ENCODE measurements at places on chromosomes 3 and 15.

- no peak for DNase-seq
These were observed 104.3 kb downstream of the CPN2 start for GRCh38 chr3:194246709-194247349.

DNA sequence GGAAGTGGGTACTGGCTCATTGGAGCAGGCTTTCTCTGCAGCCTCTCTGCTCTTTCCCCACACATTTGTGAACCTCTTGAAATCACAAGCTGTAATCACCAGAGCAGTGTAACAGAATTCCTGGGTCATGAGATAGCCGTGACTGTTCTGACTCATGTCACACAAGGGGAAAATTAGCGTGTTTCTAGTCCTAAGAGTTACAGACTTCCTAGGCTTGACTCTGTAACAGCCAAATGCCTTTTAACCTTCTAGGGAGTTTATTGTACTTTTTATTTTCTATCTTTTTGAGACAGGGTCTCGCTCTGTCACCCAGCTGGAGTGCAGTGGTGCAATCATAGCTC is 54.7 kb upstream of the TRAK1 start:
- DNase-seq = no peak

DNA sequence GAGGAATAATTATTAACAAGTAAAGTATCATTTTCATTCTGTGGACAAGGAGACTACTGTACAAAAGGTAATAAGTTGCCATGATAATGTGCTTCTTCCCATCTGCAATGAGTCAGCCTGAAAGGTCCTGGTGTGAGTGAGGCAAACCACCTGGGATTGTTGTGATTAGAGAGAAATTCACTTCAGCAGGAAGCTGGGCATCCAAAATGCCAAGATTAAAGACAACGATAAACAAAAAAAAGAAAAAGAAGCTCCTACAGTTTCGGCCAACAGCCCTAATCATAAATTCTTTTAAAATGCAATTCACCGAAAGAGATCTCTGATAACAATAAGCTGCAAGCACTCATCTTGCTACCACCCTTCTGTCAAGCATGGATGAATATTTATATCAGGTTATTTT is 507.8 kb downstream of the TUSC7 start:
- no peak for DNase-seq

DNA sequence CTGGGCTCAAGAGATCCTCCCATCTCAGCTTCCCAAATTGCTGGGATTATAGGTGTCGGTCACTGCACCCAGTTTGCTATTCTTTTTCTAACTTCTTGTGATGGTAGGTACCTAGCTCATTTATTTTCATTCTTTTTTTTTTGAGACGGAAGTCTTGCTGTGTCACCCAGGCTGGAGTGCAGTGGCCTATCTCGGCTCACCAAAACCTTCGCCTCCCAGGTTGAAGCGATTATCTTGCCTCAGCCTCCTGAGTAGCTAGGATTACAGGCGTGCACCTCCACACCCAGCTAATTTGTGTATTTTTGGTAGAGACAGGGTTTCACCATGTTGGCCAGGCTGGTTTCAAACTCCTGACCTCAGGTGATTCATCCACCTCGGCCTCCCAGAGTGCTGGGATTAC is 30.1 kb upstream of the RAD51 start:
- no peak for DNase-seq

DNA sequence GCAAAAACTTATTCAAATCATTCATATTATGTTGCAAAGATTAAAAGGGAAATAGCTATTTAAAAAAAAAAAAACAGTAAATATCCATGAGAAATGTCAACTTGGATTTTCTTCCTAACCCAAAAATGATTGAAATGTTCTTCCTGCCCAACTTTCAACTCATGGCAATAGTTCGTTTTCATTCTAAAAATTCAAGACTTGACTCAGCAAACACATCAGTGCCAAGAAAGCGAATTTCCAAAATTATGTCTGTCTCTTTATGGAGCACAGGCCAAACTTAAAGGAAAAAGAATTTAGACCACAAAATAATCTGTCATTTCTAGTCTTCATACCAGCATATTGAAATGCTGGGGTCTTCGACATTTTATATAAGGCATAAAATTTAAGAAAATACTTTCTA is 63.7 kb downstream of the MAGI1 start:
- DNase-seq = no peak

All from midbrain (tissue), 1 donor.